NCI-H526 (cell line): ENCODE measurements at places on chromosomes 11 and 22.
A peak's percentile ranks its signal among the peaks of the same experiment; 100 is the strongest.

- no peak for DNase-seq
Observed at GRCh38 chr11:15744693-15745092, 611.7 kb downstream of the SOX6 start.

DNA sequence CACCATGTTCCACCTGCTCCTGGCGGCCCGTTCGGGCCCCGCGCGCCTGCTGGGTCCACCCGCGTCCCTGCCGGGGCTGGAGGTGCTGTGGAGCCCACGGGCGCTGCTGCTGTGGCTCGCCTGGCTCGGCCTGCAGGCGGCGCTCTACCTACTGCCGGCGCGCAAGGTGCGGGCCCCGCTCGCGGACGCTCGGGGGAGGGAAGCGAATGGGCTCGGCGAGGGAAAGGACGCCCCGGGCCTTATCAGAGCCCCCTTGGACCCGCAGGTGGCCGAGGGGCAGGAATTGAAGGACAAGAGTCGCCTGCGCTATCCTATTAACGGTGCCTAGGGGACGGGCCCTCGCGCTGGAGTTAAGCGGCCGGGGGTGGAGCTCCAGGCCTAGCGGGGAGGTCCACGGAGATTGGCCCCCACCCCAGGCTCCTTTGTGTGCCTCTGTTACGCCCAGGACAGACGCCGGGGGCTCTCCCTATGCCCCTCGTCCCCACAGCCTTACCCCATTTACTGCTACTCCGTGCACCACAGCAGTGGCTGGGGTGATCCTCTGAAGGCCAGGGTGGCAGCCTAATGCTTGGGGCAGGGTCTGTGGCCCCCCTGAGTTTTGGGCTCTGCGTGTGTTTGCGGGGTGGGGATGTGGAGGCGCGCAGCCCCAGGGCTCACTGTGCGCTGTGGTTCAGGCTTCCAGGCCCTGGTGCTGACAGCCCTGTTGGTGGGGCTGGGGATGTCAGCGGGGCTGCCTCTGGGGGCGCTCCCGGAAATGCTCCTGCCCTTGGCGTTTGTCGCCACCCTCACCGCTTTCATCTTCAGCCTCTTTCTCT lies 1.1 kb downstream of the TM7SF2 start:
- no peak for DNase-seq

DNA sequence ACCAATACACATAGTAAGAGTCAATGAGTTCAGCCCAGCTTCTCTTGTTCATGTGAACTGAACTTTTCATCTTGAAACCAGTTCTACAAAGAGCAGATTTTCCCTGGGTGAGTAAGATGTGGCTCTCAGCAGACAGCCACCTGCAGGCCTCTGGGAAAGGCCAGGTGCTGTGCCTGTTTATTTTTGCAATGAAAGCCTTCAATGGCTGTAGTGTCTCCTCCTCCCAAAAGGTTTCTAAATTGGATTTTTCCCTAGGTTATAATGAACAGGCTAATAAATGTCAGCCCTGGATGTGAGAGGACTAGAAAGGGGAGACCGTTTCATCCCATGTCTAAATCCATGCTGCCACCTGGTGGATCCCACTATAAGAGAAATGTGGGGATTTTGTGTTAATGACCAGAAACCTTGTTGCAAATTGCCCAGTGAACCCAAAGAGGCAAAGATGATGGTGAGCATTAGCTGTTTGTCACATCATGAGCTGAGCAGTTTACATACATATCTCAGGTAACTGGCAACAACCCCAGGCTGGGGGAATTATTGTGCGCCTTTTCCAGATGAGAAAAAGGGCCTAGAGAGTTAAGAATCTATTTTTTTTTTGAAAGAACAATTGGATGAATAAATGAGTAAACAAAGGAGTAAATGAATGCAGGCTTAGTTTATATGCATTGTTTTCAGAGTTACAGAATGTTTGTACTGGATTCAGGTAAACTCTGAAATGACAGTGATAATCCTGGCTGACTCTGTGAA lies 12.7 kb downstream of the C11orf91 start:
- DNase-seq, result peak; percentile 88

GRCh38 chr11:13415201-13415600 lies 47.8 kb downstream of the BTBD10 start:
- no peak for DNase-seq

GRCh38 chr11:5107285-5107684 lies 30.9 kb downstream of the OR52A5 start:
- no peak for DNase-seq

- no peak for DNase-seq
Observed at GRCh38 chr22:21920341-21921183, 32.1 kb downstream of the PPM1F start.

DNA sequence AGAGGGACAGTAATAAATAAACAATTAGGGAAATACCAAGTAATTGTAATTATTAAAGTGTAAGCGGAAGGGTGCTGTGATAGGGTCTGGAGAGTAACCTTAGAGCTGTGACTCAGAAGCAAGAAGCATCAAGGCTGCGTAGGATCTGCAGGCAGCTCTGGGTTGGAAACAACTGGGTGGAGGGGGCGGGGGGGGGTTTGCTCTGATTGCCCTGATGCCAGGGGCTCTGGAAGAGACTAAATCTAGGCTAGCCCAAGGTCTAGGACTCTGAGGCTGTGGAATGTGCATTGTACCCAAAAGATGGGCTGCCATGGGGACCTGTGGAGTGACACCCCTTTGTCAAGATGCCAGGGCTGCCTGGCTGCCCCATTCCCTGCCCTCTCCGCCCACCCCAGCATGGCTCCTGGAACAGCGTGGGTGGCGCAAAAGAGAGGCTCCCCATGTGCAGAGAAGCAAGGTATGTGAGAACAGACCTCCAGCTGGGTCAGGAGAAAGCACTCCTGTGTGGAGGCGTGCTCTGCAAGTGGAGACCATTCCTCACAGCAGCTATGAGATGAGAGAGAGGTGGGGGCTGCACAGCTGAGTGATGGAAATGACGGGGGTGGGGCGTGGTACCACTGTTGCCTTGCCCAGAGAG lies 101.1 kb upstream of the CRYBB3 start:
- no peak for DNase-seq
